ENCODE measurements at places on chromosomes 12 and 14.

GRCh38 chr12:96183734-96184370 is 10.3 kb upstream of the ELK3 start:
- DNase-seq = no peak

DNA sequence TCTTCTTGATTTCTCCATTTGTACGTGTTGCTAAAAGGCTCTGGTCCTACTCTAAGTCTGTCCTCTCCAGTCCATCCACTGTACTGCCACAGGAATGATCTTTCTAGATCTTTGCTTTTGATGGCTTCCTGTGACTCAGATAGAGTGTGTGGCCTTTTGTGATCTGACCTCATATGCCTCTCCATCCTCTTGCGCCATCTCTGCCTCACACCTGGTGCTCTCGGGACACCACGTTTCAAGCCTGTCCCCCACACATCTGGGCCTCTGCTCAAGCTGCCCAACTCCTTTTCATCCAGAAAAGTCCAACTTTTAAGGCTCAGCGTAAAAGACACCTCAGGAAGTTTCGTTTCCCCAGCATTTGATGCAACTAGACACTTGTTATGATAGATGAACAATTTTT is 39.0 kb downstream of the DCAF4 start:
- no peak for DNase-seq

- DNase-seq = no peak
Measured at GRCh38 chr14:92207928-92208265, 86.1 kb downstream of the CPSF2 start.

- no peak for DNase-seq
Measured at GRCh38 chr14:92605274-92605940, 91.8 kb downstream of the RIN3 start.

GRCh38 chr12:113445544-113446171 is 23.5 kb downstream of the SDSL start:
- no peak for DNase-seq

DNA sequence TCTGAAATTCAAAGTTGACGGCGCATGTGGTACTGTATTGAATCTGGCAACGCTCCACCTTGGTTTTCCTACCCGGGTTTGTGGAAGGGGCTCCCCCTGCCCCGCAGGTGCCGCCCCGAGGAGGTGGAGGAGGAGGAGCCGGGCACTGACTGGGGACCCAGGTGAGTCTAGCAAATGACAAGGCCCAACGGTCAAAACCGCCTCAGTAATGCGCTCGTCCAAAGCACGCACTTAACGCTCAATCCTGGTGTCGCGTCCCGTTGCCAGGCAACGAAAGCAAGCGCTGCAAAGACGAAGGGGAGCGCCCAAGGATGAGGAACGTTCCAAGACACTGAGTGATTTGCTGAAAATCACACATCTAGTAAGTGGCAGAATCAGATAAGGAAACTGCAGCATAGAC is 24.0 kb upstream of the CLEC4E start:
- no peak for DNase-seq

GRCh38 chr12:94263011-94263811 is 114.8 kb downstream of the PLXNC1 start:
- peak; percentile 56 for DNase-seq

- no peak for DNase-seq
Measured at GRCh38 chr14:56195704-56196103, 77.5 kb downstream of the PELI2 start.

- peak; percentile 18 for DNase-seq
Measured at GRCh38 chr14:97379091-97379531, 581.9 kb downstream of the VRK1 start.

DNA sequence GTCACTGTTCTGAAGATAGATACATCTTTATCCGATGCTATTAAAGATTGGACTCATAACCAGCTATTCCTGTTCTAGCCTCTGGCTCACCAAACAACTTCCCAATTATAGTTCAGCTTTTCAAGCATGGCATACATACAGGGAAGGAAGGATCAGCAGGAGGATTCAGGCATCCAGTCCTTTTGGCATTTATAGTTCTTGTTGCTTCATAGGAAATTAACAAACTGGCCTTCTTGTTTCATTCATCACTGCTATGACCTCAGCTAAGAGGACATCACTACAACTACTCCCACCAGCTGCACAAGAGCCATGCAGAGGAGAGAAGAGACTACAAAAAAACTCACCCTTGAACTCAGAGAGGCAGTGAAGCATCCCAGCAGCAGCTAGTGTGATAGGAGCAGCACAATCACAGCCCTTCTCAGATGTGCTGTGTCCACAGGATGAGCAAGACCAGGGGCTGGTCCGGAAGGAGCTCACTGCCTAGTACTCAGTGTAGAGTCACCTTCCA is 100.5 kb downstream of the SPTSSA start:
- DNase-seq = no peak

GRCh38 chr14:59199614-59200013 is 11.1 kb downstream of the DAAM1 start:
- DNase-seq = no peak

DNA sequence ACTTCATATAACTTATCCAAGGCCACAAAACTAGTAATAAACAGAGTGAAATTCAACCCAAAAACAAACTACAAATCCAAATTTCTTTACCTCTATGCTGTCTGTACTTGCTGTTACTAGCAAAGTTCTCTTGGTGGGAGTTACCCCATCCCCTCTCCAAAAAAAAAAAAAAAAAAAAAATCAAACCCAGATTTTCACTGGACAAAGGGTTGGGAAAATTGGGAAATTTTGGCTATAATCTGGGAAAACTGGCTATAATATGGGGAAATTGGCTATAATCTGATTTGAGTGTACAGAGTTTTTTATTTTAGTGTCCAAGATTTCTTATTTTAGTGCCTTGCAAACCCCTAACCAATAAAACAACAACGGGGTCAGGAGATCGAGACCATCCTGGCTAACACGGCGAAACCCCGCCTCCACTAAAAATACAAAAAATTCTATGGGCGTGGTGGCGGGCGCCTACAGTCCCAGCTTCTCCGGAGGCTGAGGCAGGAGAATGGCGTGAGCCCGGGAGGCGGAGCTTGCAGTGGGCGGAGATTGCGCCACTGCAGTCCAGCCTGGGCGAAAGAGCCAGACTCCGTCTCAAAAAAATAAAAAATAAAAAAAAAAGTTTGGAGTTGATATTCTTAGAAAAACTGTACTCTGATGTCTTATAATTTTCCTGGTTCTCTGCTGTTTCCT is 148.4 kb downstream of the CHST11 start:
- no peak for DNase-seq

DNA sequence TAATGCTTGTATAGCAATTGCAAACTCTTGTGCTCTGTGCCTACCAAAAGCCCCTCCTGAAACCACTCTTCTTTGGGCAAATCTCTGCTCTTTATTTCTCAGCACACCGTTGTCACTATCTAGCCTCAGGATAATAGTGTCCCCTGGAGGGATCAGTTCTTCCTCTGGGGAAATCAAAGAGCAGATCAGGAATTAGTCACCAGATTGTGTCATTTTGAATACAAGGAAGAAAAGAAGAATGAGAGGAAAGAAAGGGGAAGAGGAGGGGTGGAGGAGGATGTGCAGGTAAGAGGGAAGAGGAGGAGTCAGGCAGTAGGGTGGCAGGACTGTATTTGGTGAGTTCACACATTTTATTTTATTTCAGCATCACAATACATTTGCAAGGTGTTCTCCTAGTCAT is 256.4 kb downstream of the GRIN2B start:
- no peak for DNase-seq

DNA sequence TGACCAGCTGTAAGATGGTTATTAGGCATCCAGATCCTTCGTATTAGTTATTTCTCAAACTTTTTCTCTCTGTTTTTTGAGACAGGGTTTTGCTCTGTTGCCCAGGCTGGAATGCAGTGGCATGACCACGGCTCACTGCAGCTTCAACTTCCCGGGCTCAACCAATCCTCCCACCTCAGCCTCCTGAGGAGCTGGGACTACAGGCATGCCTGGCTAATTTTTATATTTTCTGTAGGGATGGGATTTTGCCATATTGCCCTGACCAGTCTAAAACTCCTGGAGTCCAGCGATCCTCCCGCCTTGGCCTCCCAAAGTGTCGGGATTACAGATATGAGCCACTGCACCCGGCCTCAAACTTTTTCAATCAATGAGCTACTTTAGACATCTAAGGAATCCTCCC is 33.1 kb downstream of the FZD10 start:
- DNase-seq = no peak

DNA sequence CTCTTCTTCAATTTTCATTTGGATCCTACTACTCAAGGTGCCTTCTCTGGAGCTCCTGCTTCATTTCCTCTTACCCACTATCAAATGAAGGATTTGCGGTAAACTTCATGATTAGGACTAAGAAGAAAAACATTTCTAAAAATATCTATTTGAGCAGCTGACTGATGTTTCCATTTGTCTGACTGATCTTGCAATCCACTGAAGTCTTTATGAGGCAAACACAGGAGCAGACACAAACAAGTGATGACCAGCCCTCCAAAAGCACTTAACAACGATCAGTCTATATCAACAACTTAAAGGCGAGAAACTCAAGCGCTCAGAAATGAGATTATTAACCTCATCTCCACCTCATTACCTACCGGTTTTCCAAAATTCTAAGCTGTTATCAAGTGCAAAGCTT is 26.2 kb downstream of the OSBPL8 start:
- no peak for DNase-seq

- no peak for DNase-seq
Measured at GRCh38 chr14:54652188-54652587, 85.3 kb downstream of the SAMD4A start.

GRCh38 chr12:2324387-2324786 is 271.6 kb downstream of the CACNA1C start:
- no peak for DNase-seq

DNA sequence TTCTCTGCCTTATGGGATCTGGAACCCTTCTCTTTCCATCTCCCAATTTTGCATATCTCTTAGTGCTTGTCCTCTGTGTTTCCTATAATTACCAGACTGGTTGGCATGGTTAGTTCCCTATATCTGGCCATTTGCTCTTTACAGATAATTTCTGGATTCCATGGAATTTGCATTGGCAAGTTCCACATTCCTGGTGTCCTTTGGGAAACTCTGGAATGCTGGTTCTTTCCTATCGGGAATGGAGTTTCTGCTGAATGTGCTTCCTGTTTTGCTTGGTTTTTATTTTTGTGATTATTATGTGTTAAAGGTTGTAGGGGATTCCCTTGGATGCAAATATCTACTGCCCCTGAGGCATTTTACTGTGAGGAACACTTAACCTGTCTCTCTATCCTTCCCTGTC is 193.0 kb upstream of the BTG1 start:
- DNase-seq = no peak

- DNase-seq = peak; percentile 72
Measured at GRCh38 chr12:56193025-56193578, 3.8 kb upstream of the SMARCC2 start.

DNA sequence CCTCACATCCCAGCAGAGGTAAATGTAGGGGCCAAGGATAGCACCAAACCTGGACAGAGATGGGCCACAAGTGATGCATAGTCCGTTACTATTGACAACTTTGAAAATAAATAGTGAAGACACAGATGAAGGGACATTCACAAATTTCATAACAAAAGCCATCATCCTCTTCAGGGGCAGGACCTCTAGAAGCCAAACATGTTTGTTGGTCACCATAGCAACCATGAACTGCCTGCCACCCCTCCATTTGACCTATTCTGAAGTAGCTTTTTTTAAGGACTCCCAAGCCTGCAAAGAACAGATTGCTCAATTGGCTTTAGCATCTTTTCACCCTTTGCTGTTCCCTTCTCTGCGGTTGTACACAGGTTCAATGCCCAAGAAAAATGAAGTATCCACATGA is 35.7 kb upstream of the MDM1 start:
- DNase-seq = no peak

GRCh38 chr12:32322354-32322753 is 77.0 kb upstream of the FGD4 start:
- DNase-seq = no peak

- DNase-seq = peak; percentile 15
Measured at GRCh38 chr12:14768823-14769405, 34.4 kb downstream of the WBP11 start.

GRCh38 chr12:44694017-44694416 is 182.1 kb downstream of the NELL2 start:
- DNase-seq = no peak

DNA sequence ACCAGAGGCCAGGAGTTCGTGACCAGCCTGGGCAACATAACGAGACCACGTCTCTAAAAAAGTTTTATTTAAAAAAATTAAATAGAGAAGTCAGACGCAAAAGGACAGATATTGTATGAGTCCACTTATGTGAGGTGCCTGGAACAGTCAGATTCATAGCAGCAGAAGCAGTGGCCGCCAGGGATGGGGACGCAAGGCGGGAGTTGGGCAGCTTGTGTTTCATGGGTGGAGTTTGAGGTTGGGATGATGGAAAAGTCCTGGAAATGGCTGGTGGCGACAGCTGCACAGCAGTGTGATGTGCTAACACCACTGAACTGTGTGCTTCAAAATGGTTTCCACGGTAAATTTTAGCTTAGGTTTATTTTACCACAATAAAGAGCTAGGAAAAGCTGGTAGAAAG is 57.6 kb upstream of the DDX11 start:
- DNase-seq = no peak

GRCh38 chr12:105041186-105041585 is 43.1 kb downstream of the ALDH1L2 start:
- DNase-seq = no peak

GRCh38 chr14:66476964-66477363 is 9.2 kb upstream of the CCDC196 start:
- DNase-seq = no peak

DNA sequence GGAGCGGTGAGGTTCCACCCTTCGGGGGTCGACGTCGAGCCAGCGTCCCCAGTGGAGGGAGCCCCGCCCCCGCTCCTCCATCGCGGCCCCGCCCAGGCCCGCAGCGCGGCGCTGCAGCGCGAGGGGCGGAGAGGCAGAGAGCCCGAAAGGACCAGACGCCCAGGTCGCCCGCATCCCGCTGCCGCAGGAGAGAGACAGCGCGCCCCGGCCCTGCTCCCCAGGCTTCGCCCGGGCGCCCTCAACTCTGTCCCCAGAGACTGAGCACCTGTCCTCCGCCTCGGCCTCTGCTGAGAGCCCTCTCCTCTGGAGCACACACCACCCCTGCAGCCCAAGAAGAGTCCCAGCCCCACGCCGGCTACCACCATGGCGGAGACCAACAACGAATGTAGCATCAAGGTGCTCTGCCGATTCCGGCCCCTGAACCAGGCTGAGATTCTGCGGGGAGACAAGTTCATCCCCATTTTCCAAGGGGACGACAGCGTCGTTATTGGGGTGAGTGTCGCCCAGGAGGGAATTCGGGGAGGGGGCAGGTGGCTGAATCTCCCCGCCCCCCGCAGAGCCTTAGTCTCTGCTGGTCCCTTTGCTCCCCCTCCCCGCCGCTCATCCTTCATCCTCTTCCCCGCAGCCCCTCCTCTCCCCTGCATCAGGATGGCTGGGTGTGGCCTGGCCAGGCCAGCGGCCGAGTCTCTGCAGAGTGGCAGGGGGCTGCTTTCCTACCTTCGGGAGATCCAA is at the start of gene KIF5A:
Gene KIF5A, plus strand, starts transcription at position 136 of the 732 bp plus-strand sequence. Its CDS starts 228 bp downstream, at position 364.
- DNase-seq = peak; percentile 43

GRCh38 chr12:122202017-122202416 is 1.5 kb upstream of the B3GNT4 start:
- DNase-seq = no peak

DNA sequence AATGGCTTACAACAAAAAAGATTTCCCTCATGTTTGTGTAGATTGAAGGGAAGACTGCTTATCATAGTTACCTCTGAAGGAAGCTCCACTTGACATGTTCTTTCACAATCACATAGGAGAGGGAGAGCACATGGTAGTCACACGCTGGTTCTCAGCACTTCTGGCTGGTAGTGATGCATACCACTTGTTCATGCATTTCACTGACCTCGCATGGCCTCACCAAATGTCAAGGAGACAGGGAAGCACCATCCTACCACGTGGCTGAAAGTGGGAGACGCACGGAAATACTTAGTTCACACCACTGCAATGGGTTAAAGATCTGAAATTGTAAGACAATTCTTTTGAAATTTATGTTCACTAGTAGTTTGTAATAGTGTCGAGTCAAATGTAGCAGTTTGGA is 74.0 kb downstream of the PDE3A start:
- no peak for DNase-seq
